IMR-90 (cell line): ENCODE measurements at places on chromosomes 6 and 20. TPM values are rescaled to one million over a fixed set of nuclear protein-coding genes. Genes with fewer than 3 reads are reported as not detected.

GRCh38 chr6:82331031-82331773 is 32.4 kb upstream of the TPBG start:
- peak; percentile 42 for DNase-seq
- no peaks in the 10 kb centered on the region for H3K36me3 ChIP-seq
- H3K27me3 ChIP-seq = peaks cover 6% of the 10 kb centered on the region

DNA sequence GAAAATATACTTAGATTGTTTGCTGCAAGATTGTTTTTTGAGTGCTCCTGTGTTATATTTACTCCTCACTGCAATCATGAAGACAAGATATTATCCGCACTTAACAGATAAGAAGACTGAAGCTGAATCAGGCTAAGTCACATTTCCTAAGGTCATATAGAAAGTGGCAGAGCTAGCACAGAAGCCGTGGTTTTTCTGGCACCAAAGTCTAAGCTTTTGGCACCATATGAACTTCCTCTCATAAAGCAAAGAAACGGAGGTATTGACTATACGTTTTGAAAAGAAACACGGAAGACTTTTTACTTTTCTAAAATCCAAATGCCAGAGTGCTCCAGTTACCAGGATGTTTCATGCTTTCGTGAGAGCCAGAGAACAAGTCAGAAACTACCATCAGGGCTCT is 9.3 kb upstream of the DTD1 start:
- no peak overlapping the region for H3K4me3 ChIP-seq
- no peaks in the 10 kb centered on the region for H3K36me3 ChIP-seq
- no peaks in the 10 kb centered on the region; the same call in 1 of the 2 replicates for H3K27me3 ChIP-seq
- DNase-seq = no peak

GRCh38 chr6:54236984-54237383 is 71.3 kb upstream of the TINAG start:
- no peak overlapping the region for H3K4me3 ChIP-seq
- no peak for DNase-seq
- no peaks in the 10 kb centered on the region for H3K27me3 ChIP-seq

GRCh38 chr6:49252901-49253300 is 210.2 kb downstream of the MMUT start:
- H3K4me3 ChIP-seq = no peak overlapping the region
- H3K4me1 ChIP-seq = no peaks in the 10 kb centered on the region
- no peaks in the 10 kb centered on the region for H3K27me3 ChIP-seq
- H3K36me3 ChIP-seq = no peaks in the 10 kb centered on the region

Gene ADTRP
- total RNA-seq = 0.72 and 0.83 TPM in 2 replicates

Gene ENPP1
- total RNA-seq = 38.9 and 39.4 TPM in 2 replicates
